ENCODE measurements at places on chromosomes 6 and 20.

DNA sequence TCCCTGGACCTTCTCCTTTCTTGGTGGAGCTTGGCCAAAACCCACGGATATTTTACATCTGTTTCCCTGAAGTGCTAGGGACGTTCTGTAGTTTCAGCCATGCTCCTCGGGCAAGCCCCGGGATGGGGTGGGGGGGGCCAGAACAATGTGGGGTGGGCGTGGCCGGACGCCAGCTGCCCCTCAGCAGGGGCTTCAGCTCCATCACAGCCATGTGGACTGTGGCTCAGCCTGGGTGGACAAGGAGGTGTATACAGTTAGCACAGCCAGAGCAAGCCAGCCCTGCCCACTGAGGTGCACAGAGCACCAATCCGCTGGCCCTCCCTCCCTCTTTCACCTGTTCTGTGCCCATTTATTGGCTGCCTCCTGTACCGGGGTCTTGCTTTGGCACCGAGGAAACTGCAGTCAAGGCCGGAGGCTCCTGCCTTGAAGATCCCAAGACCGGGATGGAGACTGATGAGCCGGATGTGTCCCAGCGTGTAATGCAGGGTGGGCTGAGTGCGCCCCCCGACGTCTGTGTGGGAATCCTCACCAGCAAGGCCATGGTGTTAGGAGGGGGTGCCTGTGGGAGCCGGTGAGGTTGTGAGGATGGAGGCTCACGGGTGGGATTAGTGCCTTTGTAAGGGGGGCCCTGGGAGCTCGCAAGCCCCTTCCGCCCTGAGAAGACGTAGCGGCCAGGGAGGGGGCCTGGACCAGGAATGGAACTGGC lies 28.0 kb downstream of the FRMD1 start:
- no peak for DNase-seq

DNA sequence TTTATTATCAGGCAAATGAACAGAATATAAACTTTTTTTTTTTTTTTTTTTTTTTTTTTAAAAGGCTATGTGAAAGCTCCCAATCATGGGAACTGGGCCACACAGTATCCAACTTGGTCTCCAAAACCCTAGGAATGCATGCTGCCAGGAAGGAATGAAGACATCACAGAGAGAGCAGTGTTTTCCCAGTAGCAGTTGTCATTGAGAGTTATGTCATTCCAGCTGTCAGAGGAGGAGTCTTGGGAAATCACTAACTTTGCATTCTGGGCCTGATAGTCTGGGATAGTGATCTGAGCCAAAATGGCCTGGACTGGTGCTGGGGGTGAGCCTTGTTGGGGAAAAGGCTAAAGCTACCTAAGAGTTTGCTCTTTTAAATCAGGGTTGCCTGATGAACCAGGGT lies 231.3 kb upstream of the MAP3K7 start:
- no peak for DNase-seq

- no peak for DNase-seq
Measured at GRCh38 chr6:92864966-92865555, 554.3 kb downstream of the EPHA7 start.

DNA sequence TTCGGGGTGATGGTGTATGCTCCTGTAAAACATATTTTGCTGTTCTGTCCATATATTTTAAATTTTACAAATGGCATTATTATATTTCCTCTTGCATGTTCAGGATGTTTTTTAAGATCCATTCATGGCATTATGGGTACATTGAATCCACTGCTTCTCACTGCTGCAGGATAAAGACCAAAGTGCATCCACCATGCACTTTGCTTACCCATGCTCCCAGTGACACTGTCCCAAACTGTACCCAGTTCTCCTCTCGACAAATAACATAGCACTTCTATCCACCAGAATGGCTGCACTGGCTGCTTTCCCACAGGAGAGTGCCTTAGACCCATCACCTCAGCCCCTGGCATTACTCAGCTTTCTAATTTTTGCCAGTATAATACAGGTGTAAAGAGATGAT lies 29.7 kb downstream of the MTRES1 start:
- DNase-seq, result no peak

DNA sequence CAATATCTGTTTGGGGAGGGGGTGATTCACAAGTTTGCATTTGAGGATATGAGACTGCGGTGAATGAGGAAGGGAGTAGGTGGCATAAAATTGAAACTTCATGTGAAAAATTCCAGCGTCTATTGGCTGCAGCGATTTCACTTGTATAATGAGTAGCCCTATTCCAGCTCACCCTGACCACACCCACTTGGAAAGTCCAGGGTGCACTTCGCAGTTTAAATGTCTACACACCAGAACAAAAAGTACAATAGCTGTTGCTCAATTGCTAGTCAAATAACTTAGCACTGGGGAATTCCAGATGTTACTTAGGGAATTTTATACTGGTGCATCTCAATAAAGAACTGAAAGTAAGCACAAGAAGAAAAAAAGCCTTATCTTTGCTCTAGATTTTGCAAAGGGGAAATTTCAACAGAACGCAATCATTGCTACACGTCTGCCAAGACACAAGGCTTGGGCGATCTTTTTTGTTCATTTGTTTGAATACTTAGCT lies 6.3 kb downstream of the TNFAIP3 start:
- DNase-seq, result peak; percentile 99

GRCh38 chr20:20754714-20755113 lies 42.3 kb upstream of the RALGAPA2 start:
- DNase-seq, result no peak

DNA sequence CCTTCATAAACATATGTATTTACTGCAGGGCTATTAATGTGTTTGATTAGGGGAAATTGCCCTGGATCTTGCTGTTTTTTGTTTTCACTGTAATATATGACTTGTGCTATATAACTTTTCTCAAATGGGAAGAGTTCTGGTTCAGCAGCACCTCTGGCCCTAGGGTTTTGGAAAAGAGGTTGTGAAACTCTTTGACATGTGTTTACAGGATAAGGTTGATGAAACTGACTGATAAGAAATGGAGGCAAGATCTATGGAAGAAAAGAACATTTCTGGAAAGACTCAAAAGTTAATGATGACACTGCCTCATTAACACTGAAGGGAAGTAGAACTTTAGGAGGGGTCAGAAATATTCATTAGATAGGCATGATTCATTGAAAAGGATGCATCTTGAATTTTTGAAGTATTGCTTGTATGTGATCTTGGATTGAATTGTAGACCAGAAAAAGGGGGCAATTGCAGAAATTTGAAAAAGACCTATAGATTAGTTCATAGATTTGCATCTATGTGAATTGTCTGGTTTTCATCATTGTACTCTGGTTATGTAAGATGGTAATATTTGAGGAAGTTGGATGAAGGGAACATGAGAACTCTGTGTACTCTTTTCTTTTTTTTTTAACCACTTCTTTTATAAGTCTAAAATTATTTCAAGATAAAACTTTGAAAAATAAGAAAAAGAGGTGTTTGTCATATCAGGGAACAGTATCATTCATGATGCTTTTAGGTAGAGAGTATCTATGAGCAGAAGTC lies 54.0 kb downstream of the UTRN start:
- no peak for DNase-seq

DNA sequence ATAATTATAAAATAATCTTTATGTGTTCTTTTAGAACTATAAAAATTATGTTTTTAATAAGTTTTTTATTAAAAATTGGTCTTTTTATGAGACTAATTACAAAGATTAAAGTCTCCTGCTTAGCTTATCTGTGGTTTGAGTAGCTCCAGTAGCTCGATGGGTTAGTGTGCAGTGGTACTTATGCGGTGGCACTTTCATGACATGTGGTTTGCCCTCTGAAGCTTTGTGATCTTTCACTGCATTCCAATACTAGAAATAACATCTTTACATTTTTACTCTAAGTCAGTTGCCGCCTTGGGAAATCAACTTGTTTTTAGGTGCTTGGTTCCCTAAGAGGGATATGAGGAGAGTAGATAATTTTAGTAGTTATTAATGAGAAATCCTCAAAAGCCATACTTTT lies 699.5 kb upstream of the FLRT3 start:
- DNase-seq, result no peak

- peak; percentile 71 for DNase-seq
Measured at GRCh38 chr6:152952866-152953509, 29.9 kb downstream of the FBXO5 start.

- peak; percentile 53 for DNase-seq
Measured at GRCh38 chr20:43824309-43825050, 90.2 kb upstream of the TOX2 start.

DNA sequence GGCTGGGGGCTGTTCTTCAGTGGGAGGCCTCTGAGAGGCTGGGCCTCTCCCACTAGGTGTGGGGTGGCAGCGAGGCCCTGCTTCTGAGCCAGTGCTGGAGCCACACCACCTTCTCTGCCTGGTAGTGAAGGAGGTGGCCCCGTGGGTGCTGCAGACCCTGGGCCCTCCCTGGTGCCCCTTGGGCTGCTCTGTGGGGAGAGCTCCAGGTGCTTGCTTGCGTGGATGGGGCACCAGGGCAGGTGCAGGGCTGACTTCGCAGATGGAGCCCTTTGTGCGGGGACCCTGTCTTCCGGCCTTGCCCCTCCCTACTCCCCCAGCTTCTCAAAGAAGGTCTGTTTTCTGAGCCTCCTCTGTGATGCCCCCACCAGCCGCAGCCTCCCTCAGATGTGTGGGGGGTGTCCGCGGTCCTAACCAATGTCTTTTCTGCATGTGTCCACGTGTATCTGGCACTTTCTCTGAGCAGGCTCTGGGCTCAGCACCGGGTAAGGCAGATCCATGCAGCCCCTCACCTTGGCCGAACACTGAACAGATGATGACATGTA lies 17.2 kb upstream of the MYT1 start:
- no peak for DNase-seq

DNA sequence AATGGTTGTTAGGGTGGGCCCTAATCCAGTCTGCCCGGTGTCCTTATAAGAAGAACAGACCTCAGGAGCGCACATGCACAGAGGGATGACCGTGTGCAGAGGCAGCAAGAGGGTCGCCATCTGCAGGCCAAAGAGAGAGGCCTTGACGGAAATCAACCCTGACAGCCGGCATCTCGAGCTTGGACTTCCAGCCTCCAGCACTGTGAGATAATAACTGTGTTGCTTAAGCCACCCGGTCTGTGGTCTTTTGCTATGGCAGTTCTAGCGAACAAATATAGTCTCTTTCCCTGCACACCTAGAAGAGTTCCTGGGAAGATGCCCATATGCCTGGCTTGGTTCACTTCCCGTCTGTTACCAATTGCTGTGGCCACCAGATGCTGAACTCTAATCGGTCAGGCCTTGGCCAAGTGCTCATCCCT lies 35.3 kb upstream of the PTGIS start:
- peak; percentile 76 for DNase-seq

DNA sequence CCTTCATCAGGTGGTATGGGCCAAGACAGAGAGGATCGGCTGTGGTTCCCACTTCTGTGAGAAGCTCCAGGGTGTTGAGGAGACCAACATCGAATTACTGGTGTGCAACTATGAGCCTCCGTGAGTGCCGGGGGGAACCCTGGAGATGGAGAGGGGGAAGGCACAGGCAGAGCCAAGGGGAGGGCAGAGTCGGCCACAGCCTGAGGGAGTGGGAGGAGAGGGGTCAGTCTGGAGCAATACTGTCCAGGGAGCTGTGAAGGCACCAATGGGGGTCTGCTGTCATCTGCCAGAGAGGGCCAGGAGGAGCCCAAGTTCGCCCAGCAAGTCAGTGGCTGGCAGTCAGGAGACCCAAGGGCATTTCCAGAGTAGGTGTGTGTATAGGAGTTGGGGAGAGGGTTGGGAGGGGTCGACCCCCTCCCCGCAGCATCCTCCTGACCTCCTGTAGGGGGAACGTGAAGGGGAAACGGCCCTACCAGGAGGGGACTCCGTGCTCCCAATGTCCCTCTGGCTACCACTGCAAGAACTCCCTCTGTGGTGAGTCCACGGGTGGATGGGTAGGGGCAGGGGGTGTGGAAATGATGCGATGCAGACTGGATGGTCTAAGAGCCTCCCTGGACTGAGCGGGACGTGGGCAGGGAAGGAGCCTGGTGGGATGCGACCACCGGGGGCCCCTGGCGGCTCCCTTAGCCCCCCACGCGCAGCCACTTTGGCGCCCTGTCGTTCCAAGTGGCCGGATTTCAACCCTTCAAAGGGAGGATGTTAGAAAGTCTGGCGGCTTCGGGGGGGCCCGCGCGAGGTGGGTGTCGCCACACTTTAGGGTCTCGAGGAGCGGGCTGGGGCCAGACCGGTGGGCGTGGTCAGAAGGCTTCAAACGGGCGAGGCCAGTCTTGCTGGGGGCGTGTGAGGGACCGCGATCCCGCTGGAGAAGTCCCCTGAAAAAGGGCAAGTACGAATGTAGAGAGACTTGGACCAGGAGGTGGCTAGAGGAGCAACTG lies 7.2 kb downstream of the PI16 start:
- DNase-seq, result no peak

DNA sequence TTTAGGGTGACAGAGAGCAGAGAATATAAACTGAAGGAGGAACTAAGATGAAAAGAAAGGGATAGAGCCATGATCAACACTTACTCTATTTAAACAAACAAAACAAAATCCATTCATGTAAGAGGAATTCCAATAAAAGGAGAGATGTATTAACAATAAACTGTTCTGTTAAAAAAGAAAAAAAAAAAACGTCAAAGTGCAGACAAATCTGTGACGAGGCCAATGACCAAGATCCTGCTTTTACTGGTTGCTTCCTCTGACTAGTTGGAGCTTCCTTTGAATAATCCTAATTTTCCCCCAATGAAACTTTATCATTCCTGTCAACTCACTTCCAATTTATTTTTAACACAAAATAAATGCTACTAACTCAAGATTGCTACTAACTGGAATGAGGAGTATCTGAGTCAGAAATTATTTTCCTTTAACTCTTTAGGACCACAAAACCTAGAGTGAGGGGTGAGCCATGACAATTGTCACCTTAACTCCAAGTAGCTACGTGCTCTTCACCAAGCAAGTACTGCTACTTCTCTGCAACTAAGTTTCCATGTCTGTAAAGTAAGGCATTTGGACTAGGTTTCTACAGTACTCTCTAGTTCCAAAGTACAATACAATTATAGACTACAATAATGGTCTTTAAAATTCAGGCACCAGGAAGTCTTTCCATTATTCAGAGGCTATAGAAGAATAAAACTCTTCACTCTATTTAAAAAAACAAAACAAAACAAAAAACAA lies 152.0 kb downstream of the PTPRK start:
- no peak for DNase-seq

GRCh38 chr20:44319839-44320422 lies 8.9 kb upstream of the FITM2 start:
- DNase-seq, result no peak

DNA sequence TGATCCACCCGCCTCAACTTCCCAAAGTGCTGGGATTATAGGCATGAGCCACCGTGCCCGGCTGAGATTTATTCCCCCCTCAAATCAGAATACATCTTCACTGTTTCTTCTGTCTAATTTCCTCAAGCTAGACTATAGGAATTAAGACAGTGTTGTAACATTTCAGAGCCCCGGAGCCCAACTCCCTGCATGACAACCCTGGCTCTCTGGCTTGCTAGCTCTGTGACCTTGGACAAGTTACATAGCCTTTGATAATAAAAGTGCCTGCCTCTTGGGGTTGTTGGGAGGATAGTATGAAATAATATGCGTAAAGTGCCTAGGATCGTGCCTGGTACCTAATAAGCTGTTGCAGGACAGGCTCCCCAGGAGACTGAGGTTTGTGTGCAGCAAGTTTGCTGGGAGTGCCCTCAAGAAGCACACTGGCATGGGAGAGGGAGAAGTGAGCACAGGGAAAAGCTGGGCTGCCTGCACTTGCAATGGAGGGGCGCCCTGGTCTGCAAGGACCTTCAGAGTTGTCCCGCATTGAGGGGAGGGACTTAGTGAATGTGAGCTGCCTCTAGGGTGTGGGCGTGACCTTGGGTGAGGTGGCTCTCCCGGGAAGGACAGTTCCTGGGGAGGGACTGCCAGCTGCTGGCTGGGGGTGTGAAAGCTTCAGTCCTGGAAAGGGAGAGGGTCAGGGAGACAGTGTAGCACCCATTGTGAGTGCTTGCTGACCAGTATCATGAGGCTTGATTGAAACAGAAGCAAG lies 43.4 kb downstream of the TAF8 start:
- DNase-seq, result no peak
